Right renal pelvis (tissue), 4 donors: ENCODE measurements at places on chromosomes 1 and 21. TPM values are rescaled to one million over a fixed set of nuclear protein-coding genes. Genes with fewer than 3 reads are reported as not detected.

GRCh38 chr1:5566924-5567323 lies 425.3 kb downstream of the NPHP4 start:
- DNase-seq: no peak

DNA sequence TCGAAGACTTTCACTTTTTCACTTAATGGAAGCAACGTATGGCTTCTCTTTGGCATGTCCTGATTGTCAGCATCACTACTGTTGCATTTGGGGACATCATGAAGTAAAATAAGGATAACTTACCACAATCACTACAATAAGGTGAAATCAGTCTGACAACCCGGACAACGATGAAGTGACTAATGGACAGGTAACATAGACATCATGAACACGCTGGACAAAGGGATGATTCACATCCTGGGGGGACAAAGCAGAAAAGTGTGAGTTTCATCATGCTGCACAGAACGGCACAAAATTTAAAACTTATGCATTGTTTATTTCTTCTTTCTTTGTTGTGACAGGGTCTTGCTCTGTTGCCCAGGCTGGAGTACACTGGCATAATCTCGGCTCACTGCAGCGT lies 53.9 kb downstream of the FH start:
- DNase-seq: no peak

GRCh38 chr21:35911412-35912191 lies 148.7 kb downstream of the SETD4 start:
- no peak for DNase-seq

PRKCZ gene
- 32.8 TPM for polyA plus RNA-seq

- DNase-seq: no peak
These were observed 25.1 kb upstream of the B3GALT2 start for GRCh38 chr1:193211539-193211938.
